ENCODE measurements at places on chromosomes 7 and 10.

DNA sequence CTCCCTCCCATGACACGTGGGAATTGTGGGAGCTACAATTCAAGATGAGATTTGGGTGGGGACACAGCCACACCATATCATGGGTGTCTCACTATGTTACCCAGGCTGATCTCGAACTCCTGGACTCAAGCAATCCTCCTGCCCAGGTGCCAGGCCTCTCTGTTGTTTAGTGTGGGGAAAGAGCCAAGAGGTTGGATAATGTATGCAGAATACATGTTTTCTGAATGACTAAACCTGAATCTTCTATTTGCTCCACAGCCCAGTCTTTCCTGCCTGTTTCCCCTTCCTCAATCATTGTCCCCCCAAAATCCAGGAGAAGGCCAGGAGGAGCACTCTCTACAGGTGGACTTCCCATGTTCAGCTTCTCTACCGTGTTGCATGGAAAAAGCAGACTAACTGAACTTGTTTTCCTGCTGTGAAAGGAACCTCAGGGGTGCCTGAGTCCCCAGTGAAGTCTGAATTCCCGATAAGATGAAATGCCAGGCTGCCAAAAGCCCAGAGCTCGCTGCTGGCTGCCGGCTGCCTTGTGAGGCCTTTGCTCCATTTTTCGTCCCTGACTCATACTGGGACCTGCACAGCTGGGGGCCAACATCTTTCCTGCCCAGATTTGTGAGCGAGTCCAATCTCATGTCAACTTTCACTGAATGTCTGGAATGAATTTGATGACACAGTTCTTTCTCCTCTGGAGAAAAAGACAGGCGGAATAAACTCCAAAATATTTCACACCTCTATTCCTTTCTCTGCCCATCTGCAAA lies 588.0 kb downstream of the CALN1 start:
- no peak for DNase-seq

- DNase-seq, result no peak
These were observed 58.7 kb downstream of the CYP51A1 start for GRCh38 chr7:92075455-92076158.

DNA sequence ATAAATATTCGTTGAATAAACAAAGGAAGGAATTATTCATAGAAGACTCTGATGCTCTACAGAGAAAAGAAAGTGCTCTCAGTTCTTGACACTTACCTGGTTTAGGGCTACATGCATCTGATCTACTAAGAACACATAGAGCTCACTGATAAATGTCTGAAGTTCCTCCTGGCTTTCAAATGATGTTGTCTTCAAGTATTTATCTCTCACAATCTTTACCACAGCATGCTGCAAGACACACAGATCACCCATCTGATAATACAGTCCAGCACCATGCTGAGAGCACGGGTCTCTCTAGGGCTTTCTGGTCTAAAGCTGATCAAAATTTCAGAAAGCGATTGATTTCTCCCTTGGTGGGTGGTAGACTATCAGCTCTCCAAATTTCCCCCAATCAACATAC lies 44.5 kb upstream of the MRPS16 start:
- DNase-seq, result no peak

DNA sequence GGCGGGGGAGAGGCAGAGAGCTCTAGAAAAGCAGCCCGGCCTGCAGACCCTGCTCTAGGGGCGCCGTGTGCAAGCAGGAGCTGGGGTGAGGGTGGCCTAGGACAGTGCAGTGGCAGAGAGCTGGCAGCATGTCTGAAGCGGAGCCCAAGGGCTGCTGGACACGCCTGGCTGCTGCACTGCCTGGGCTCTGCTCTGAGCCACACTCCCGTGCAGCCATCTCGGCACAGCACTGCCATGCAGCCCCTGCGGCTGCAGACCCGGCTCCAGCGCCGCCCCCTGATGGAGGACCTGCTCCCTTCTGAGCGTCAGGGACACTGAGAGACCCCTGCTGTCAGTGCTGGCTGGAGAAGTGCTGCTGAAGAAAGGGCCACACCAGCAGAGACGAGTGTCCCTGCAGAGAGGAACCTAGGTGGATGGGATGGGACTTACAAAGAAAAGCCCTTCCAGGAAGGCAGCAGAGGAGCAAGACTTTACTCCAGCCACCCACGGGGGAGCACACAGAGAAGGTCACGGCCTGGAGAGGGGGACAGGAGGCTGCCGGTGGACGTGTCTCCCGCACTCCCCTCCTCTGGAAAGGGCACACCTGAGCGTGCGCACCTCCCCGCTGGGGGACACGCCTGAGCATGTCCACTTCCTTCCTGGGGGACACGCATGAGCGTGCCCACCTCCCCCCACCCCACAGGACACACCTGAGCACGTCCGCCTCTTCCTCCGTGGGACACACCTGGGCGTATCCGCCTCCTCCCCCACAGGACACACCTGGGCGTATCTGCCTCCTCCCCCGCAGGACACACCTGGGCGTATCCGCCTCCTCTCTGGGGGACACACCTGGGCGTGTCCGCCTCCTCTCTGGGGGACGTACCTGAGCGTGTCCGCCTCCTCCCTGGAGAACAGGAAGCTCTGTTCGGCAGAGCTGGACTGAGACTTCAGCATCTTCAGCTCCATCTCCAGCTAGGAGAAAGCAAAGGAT lies 252.9 kb downstream of the MAD1L1 start:
- DNase-seq, result no peak

DNA sequence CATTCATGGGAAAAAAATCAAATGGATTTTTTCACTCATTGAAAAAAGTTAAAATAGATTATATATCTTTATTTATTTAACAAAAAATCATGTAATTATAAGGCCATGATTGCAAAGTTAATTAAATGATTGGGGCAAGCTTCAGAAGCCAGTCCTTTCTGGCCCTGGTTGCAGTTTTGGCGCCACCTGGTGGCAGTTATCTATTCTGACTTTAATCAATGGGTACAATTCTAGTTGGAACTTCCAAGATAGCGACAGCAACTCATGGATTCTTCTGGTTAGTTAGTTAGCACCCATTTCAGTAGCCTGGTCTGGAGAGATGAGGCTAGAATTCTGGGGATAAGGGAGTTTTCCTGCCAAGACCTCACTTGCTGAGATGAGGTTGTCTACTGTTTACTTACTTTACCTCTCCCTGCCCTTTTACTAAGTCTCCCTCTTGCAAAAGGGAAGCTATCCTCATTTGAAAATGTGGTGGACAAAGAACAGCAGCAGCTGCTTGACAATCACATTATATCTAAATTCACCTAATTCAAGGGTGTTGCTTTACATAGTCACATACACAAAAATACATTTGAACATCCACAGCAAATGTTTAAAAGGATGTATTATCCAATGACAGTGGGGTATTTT lies 42.3 kb downstream of the NOC3L start:
- peak; percentile 76 for DNase-seq

- DNase-seq, result no peak
These were observed 3.3 kb downstream of the NPS start for GRCh38 chr10:127552446-127552845.

- no peak for DNase-seq
These were observed 138.1 kb downstream of the RELN start for GRCh38 chr7:103851357-103851756.

DNA sequence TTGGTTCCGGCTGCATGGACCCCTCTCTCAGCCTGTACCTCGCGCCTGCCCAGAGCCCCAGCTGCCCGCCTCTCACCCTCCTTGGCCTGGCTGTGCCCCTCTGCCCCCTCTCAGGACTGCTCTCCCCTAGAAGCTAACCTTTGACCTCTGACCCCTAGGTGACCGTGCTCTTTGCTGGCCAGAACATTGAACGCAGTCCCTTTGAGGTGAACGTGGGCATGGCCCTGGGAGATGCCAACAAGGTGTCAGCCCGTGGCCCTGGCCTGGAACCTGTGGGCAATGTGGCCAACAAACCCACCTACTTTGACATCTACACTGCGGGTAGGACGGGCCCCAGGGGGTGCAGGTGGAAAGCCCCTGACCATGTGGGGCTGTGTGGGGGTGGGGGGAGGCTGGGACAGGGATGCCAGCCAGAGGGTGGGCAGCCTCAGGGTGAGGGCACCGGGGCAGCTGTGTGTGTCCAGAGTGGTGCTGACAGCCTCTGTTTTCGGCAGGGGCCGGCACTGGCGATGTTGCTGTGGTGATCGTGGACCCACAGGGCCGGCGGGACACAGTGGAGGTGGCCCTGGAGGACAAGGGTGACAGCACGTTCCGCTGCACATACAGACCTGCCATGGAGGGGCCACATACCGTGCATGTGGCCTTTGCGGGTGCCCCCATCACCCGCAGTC lies 8.0 kb downstream of the FLNC start:
- no peak for DNase-seq

DNA sequence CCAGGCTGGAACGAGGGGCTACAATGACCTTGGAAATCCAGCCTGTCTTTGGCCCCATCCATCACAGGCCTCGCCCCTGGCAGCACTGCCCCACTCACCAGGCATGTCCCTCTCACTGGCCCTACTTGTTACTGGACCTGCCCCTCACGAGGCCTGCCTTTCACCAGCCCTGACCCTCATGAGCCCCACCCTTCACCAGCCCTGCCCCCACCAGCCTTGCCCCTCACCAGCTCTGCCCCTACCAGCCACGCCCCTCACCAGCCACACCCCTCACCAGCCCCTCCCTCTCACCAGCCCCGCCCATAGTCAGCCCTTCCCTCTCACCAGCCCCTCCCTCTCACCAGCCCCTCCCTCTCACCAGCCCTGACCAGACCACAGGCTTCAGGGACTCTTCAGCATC lies 57.8 kb downstream of the COL26A1 start:
- peak; percentile 40 for DNase-seq

DNA sequence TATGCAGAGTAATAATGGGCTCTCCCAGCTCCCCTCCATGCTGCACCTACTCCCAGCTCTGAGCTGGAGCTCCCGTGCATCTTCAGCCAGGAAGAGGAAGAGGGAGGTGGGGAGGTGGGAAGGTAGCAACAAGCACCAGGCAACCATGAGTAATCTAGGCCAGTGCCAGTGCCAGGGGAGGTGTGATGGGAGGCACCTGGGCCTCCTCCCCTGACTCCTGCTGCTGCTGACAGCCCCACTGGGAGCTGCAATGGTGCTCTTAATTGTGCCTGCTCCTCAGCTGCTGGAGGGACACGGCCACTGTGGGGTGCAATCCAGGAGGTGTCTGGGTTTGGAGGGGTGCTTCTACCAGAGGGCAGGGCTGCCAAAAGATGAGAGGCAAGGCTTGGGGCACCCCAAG lies 243.0 kb downstream of the PLXNA4 start:
- no peak for DNase-seq

- DNase-seq, result peak; percentile 75
These were observed 47.3 kb upstream of the NPTX2 start for GRCh38 chr7:98569691-98570337.

DNA sequence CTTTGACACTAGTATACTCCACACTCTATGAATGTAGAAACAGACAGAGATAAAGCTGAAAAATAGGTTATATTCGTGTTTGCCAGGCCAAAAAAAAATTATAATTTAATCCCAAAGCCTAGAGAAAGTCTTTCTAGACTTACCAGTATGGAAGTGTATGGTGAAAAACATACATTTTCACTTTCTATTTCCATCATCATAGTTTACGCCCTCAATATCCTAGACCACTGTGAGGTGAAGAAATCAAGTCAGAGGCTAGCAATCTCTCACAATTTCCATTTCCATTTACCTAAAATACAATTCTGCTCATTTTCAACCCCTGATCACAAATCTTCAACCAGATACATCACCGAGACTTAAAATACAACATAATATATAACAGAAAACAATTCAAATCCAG lies 16.2 kb downstream of the GPR22 start:
- no peak for DNase-seq

DNA sequence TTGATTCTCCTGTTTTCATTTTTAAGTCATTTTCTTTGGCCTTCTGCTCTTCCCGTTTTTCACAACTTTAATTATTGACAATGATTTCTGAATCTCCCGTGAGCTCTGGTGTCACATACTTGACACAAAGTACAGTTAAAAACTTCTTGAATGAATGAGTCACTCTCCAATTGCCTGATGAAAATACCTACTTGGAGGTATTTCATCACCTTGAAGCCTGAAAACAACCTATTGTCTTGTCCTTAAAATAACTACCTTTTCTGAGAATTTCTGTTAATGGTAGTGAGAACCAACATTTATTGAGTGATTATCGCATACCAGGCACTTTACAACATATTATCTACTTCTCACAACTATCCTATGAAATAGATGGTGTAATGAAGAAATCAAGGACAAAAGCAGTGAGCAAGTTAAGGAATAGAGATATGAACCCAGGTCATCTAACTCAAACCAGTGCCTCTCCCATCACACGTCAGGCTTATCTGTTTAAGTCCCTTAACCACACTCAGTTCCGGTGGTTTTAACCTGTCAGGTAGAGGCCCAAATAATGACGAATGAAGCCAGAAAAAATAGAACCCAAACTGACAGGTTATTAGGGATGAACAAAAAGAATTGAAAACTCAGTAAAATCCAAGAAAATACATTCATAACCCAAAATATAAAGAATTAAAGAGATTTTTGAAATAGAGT lies 11.6 kb downstream of the BET1 start:
- no peak for DNase-seq

- no peak for DNase-seq
These were observed 147.4 kb upstream of the INSYN2A start for GRCh38 chr10:127343821-127344220.

DNA sequence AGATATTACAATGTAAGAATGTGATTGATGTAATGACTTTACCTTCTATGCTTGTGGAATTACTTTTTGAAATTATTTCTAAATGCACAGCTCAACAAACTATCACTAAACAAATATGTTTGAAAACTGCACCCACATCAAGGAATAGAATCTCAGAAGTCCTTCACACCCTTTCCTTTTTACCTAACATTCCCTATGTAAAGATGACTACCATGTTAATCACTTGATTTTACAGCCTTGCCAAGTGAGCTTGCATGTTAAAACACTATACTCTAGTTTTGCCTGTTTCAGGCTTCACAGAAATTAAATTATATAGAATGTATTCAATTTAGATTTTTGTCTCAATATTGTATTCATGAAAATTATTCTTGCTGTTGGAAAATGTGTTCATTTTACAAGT lies 1169.4 kb upstream of the CELF2 start:
- no peak for DNase-seq

- DNase-seq, result peak; percentile 78
These were observed 107.3 kb downstream of the SNX10 start for GRCh38 chr7:26398756-26399509.
